ENCODE measurements at places on chromosomes 6 and 20. TPM values are rescaled to one million over a fixed set of nuclear protein-coding genes. Genes with fewer than 3 reads are reported as not detected.

Gene NHLRC1
- polyA plus RNA-seq: 1.1 TPM

Gene SIRPG
- polyA plus RNA-seq: not detected

Gene SGK2
- 0.47 TPM for polyA plus RNA-seq

DNA sequence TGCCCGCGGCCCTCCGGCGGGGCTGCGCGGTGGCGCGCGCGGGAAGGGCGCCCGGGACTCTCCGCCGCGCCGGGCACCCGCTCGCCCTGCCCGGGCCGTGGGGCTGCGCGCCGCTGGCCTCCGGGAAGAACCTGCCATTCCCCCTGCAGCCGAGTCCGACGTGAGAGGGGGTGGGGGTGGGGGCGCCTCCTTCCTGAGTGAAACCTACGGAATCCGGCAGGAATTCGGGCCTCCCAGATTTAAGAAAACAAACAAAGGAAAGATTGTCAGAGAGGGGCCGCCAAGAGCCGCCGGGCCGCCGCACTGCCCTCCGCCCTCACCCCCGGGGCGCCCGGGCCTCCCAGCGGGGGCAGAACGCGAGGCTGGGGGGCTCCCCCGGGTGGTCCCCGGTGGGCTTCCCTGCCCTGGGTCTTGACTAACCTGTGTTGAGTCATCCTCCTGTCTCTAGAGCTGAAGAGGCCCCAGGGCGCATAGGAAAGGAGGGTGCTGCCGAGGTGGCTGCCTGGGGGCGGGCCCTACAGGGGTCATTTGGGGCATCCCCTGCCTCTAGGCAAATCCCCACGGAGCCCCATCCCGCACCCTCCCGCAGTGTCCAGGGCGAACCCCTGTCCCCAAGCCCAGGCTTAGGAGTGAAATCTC lies 42.2 kb upstream of the FOXP4 start:
- DNase-seq: no peak

GRCh38 chr20:54197621-54198604 lies 10.0 kb upstream of the PFDN4 start:
- no peak for DNase-seq

DNA sequence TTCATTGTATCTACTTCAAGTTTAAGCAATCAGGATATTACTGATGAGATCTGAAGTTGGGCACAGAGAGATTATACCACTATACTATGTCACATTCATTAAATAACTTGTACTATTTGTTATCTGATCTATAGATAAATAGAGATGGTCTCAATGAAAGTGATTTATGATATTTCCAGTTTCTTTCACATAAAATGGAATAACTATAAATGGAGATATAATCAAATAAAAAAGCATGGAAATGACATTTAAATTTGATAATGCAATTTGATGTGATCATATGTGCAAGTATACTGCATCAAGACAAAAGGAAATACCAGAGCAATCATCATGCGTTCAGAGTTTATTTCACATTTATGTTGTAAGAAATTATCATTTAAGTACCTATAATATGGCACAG lies 368.9 kb downstream of the PKHD1 start:
- DNase-seq: no peak

GRCh38 chr20:52915564-52915963 lies 56.6 kb upstream of the TSHZ2 start:
- no peak for DNase-seq

- DNase-seq: peak; percentile 31
Observed at GRCh38 chr6:44508646-44509045, 121.1 kb downstream of the CDC5L start.

- no peak for DNase-seq
Observed at GRCh38 chr20:32429745-32430360, 71.7 kb downstream of the ASXL1 start.

DNA sequence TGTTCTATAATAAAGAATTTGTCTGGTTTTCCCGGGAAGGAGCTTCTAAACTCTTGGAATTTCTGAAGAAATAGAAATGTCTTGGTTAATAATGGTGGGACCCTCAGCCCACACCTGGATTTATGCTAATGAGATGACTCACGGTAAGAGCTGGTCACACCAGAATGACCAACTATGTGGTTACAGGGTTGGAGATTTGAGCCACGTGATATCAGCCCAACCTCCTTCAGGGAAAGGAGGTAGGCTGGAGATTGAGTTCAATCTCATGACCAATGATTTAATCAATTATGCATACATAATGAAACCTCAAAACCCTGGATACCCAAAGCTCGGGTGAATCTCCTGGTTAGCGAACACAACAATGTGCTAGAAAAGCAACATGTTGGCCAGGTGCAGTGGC lies 22.1 kb upstream of the CDKN1A start:
- DNase-seq: no peak

GRCh38 chr20:58153121-58153520 lies 75.3 kb downstream of the ANKRD60 start:
- DNase-seq: no peak

- DNase-seq: no peak
Observed at GRCh38 chr6:157273756-157274470, 49.4 kb downstream of the TMEM242 start.

- no peak for DNase-seq
Observed at GRCh38 chr6:108541843-108542759, 18.6 kb upstream of the FOXO3 start.

DNA sequence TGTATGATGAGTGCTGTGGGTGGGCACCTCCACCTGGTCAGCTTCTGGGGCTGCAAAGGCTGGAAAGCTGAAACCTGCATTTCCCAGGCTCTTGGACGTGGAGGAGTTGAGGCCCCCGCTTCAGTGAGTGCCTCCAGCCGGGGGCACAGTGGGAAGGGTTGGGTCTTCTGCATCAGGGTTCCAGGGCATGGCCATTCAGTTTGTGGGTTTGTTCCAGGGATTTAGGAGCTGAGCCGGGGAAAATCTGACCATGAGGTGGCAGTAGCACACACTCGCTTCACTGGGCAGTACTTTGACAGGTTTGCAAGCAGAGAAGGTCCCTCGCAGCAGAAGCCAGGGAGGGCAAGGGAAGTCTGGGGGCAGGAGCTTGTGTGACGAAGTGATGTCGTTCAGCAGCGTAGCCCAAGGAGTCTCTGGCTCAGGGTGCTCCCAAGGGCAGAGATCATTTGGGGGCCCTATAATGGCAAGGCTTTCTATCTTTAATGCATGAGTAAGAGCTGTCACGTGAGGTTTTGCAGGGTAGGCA lies 69.5 kb upstream of the SULF2 start:
- DNase-seq: no peak

Measured in BJ (cell line).